ENCODE measurements at places on chromosomes 5 and 9.

DNA sequence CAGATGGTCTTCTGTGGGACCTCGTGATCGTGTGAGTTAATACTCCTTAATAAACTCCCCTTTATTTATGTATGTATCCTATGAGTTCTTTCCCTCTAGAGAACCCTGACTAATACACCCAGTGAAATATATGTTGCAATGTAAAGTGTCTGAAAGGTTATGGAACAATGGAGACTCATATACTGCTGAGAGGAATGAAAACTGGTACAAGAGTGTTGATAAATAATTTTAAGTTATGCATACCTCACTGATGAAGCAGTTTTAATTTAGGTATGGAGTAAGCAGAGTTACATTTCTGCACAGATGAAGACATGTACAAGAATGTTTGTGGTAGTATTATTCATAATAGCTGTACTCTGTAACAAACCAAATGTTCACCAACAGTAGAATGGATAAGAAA, 438.3 kb downstream of the TAF11L14 start:
- no peak for DNase-seq

GRCh38 chr9:98365227-98365669, 109.8 kb upstream of the TBC1D2 start:
- no peak for DNase-seq

DNA sequence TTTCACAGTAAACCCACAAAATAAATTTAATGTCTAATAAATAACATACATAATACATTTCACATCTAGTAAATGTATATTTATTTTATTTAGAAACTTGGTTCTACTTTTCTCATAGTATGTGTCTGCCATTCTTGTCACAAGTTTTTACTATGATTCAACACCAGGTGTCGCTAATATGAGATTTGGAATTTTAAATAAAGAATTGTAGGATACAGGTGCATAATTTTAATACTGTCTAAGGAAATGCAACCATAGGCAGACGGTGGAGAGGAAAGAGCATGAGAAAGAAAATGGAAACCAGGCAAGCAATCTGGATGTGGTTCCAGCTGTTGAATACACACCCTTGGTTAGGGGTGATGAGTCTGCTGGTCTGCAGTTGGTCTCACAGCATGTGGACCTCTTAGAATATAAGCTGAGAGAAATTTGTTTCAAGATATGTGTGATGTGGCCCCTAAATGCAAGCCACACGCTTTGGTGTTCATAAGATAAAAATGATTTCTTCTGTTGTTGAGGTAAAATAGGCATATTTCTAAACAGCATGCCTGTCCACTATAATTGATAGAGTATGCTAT, 114.7 kb upstream of the TXNDC8 start:
- peak; percentile 61 for DNase-seq

DNA sequence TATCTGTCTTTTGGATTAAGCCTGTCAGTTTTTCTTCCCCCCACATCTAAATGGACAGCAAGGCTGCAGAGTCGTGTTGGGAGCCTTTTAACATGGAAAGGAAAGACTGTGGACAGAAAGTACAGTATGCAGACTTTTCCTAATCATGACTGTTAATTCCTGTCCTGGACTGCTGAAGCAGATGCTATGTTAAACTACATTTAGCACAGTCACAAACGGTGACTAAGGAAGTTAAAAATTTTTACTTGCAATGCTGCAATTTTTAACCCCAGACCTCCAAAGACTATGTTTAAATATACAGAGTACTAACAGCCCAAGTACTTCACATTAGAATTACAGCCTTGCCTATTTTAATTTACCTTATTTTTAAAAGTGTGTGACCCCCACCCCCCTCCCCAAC, 51.8 kb downstream of the ELAVL2 start:
- DNase-seq = no peak

DNA sequence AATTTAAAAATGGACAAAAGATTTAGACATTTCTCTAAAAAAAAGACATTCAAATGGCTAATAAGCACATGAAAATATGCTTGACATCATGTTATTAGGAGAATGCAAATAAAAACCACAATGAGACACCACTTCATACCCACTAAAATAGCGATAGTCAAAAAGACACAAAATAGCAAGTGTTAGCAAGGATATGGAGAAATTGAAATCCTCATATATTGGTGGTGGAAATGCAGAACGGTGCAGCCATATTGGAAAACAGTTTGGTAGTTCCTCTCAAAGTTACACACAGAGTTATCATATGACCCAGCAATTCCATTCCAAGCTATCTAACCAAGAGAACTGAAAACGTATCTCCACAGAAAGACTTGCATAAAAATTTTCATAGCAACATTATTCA, 227.5 kb upstream of the TRIM32 start:
- no peak for DNase-seq

GRCh38 chr9:122053567-122054350, 39.3 kb downstream of the TTLL11 start:
- DNase-seq = no peak

- no peak for DNase-seq
Observed at GRCh38 chr9:124934290-124934689, 6.6 kb downstream of the GOLGA1 start.

DNA sequence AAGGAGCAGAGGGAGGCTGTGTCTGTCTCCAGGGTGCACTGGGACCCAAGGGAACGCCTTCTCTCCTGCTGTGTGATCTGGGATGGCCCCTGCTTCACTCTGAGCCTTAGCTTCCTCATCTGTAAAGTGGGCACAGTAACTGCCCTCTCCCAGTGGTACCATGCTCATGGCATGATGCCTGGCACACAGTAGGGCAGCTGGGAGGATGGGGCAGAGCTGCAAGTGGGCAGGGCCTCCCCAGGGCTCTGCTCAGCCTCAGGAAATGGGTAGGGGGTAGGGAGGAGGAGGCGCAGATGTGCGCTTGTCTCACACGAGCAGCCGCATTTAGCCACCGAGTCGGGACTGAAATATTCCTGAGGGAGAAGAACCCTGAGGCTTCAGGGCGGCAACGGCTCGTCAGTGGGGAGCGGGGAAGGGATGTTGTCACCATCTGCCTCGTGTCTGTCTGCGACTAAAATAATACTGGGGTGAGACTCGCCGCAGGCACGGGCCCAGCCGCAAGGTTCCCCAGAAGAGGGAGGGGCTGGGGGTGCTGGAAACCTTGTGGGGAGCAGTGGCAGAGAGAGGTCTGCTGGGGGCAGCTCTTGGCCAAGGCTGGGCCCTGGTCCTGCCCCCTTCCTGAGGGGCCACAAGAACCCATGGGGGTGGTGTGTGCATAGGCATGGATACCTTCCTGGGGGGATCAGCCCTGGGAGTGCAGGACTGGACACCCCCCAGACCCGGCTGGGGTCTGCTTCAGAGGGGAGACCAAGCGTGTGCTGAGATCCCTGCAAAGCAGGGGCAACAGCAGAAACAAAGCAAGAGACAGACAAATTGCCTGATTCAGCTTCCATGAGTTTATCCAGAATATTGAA, 55.2 kb upstream of the PSD2 start:
- no peak for DNase-seq

Data from muscle of back (tissue), 13 donors.